NCI-H2081 (cell line): ENCODE measurements at places on chromosomes 1 and 21.

GRCh38 chr1:204996981-204997380, 46.0 kb upstream of the CNTN2 start:
- no peak for DNase-seq

DNA sequence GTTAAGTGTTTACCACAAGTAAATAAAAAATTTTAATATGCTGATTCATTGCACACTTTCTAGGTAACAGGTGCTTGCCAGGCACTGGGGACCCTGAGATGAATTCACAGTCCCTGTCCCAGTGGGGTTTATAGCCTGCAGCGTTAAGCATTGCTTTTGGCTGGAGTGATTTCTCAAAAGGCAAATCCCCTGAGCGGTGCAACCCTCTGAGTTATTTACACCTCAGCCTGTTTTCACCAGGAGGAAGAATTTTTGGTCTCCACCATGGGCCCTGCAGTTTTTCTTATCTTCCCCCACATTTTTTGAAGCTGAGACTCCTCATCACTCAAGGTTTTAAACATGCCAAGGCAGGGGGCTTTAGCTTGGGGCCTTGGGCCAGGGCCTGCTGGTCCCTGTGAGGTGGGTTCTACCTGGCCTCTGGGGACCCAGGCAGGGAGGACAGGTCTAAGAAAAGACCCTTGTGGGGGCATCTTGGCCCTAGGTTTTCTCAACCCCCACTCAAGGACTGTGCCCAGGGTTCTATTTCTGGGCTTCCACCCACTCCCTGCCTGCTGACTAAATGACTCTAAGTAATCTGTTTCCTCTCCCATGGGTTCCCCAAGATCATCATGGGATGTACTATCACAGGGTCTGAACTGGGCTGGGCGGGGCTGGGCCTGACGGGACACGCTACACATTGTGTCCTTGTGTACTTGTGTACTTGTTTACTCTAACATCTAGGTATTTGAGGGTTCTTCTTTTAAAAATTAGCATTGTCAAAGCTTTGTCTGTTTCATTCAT, 10.2 kb upstream of the CHIT1 start:
- no peak for DNase-seq

DNA sequence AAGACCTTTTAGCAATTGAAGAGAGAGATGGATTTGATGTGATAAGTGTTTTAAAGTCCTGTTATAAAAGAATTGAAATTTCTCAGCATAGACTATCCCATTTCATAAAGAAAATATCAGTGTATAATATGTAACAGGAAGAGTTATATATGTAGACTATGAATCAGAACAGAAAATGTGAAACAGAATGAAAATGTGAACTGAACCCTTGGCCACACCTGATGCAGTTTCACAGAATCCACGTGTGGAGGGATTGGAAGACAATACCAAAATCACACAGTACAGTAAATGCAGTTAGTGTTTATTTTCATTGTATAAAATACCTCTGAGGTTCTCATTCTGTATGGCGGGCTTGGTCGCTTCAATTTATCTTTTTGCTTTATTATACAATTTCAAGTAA, 9.9 kb upstream of the SLAMF1 start:
- DNase-seq = no peak

GRCh38 chr1:231353086-231353485, 15.0 kb downstream of the SPRTN start:
- DNase-seq = no peak

DNA sequence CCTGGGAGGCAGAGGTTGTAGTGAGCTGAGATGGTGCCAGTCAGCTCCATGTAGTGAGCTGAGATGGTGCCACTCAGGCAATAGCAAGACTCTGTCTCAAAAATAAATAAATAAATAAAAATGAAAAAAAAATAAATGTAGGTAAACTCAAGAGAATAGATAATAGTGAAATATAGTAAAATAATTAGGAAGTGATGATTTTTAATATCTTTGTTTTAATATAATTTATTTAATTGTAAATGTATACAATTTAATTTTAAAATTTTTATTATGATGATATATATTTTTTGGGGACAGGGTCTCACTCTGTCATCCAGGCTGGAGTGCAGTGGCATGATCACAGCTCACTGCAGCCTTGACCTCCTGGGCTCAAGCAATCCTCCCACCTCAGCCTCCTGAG, 19.6 kb upstream of the SERINC2 start:
- DNase-seq = no peak

DNA sequence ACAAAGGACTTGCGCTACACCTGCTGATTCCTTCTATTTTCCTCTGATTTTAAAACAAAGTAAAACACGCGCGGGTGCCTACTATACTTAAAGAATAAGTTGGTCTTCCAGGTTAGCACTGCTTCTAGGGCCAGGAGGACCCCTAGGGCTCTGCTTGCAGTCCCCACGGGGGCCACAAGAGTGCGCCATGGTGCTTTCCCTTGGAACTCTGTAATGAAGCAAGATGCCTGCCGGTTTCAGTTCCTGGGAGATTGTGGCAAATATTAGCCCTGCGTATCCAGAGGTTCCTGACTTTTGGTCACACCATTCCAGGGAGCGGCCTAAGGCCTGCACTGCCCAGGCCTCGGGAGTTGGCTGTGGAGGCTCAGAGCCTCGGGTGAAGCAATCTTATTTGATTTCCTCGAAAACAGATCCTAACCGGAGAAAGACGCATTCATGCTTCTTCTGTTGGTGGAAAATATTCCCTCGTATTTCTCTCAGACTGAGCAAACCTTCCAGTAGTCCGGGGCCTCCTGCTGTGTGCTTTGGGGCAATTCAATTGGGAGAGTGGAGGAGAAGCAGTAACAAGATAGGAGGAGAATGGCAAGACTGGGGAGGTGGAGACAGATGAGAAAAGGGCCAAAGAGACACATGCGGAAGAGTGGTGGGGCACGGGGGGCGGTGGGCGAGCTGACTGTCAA, 25.3 kb downstream of the ADAM30 start:
- DNase-seq = peak; percentile 53
